ENCODE measurements at places on chromosomes 6 and 20.

- no peak for DNase-seq
Observed at GRCh38 chr20:63567136-63567385, 7.0 kb downstream of the HELZ2 start.

- DNase-seq: no peak
Observed at GRCh38 chr6:119942078-119942752, 592.7 kb upstream of the MAN1A1 start.

GRCh38 chr6:155219299-155219698, 44.5 kb upstream of the CLDN20 start:
- DNase-seq: no peak

- no peak for DNase-seq
Observed at GRCh38 chr20:19376451-19377229, 164.2 kb downstream of the SLC24A3 start.

GRCh38 chr6:75450903-75451302, 42.7 kb downstream of the FILIP1 start:
- no peak for DNase-seq
